ENCODE measurements at places on chromosomes 6 and 20.
A peak's percentile ranks its signal among the peaks of the same experiment; 100 is the strongest.

DNA sequence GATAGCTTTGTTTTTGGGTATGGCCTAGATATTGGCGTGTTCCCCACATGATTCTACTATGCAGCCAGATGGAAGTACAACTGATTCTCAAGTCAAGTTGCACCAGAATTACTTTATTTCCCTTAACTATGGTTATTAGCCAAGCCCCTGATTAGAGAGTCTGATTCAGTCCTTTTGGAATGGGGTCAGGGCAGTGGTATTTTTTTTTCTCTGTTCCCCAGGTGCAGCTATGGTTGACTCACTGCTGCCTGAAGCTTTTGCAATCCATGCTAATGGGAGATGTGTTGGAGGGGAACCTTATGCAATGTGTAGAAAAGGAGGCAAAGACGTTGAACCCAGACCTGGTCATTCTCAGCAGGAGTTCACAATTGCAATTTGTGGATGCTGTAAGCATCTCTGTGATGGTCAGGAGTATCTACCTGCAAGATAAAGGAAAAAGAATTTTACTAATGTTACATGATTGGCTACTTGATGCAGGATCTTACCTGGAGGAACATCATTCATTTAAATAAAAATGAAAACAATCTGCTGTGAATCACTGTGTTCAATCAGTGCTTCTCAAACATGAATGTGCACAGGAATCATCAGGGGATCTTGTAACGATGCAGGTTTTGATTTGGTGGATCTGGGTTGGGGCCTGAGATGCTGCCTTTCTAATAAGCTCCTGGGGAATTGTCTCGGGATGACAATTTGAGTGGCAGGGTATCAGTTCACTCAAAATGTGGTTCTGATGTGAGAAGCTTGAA lies 49.4 kb downstream of the PFDN4 start:
- DNase-seq = no peak

GRCh38 chr6:37705239-37706051 lies 7.8 kb upstream of the MDGA1 start:
- peak; percentile 89 for DNase-seq

- DNase-seq = no peak
These were observed 172.3 kb upstream of the HDDC2 start for GRCh38 chr6:125474061-125474460.

DNA sequence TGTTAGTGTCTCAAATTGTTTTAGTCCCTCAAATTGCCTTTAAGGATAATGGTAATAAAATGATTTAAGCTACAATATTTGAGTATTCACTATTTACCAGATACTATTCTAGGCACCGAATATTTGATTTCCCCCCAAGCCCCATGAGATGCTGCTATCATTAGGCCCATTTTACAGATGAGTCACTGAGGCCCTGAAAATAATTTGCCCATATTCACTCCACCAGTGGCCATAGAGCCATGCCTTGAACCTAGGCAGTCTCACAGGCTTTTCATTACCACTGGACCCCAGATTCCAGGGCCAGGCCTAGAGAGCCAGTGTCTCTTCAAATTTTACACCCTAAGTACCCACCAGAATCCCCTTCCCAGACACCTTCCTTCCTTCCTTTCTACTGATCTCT lies 133.7 kb downstream of the LINC00237 start:
- no peak for DNase-seq

- DNase-seq = no peak
These were observed 13.3 kb upstream of the TREM2 start for GRCh38 chr6:41176189-41176588.

DNA sequence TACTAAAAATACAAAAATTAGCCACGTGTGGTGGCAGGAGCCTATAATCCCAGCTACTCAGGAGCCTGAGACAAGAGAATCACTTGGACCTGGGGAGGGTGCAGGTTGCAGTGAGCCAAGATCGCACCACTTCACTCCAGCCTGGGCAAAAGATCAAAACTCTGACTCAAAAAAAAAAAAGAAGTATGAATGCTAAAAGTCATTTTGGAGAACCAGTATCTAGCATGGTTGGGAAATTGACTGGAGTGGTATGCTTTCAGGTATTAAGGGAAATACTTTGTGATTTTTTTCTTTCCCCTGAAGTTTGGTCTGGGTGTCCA lies 30.1 kb downstream of the PCMT1 start:
- no peak for DNase-seq

- DNase-seq = peak; percentile 1
These were observed 997 bp upstream of the FBXO30 start for GRCh38 chr6:145815309-145816274.

- no peak for DNase-seq
These were observed 2.0 kb downstream of the DOK5 start for GRCh38 chr20:54477191-54477955.

DNA sequence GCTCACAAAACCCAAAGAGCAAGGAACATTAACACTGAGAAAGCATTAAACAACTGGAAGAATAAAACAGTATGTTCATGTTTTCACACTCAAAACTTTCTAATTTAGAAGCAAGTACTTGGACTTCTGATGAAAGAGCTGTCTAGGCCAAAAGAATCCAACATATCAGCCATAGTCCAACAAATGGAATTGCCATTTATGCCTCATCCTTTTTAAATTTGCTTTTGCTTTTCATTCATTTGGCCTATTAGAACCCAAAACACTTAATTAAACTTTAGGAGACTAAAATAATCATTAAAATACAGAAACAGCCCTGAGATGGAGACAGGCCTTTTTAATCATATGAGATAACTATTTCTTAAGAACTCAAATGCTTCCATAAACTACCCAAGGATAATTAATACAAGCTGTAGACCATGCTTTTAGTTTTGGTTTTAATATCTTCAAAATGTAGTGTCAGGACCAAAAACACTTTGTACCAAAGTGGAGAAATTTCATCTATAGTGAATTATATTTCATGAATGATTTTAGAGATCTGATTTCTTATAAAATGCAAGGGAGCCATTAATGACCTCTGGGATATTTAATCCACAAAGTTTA lies 166.5 kb downstream of the KIF6 start:
- no peak for DNase-seq

- DNase-seq = no peak
These were observed 38.9 kb upstream of the NKX2-4 start for GRCh38 chr20:21436205-21436604.

DNA sequence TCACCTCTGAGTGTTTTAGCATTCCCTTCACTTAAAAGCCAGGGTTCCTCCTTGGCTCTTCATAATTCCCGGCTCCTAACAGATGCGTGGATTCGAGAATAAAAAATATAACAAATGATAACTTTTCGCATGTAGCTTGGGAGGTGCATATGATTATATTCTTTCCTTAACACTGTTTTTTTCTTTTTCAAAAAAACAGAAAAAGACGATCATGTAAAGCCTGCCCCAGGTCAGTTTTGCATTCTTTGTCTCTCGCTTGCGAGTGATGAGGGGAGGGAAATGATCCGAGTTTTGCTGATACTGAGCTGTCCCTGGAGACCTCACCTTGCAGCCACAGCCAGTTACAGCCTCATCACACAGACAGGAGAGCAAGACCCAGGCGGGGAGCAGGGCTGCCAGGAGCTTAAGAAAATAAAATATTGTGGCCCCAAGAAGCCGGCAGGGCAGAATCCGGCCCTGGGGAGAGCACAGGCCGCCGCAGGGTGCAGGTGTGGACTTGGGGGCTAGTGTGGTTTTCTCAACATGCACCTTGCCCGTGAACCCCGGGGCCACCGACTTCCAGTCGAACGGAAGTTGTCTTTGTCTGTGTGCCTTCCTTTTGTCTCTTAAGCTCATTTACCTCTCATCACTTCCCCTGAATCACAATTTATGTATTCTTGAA lies 301.8 kb downstream of the TAF4 start:
- DNase-seq = no peak

- no peak for DNase-seq
These were observed 118.7 kb downstream of the ATG5 start for GRCh38 chr6:106206905-106207304.

GRCh38 chr20:53040693-53041589 lies 68.8 kb downstream of the TSHZ2 start:
- DNase-seq = no peak

DNA sequence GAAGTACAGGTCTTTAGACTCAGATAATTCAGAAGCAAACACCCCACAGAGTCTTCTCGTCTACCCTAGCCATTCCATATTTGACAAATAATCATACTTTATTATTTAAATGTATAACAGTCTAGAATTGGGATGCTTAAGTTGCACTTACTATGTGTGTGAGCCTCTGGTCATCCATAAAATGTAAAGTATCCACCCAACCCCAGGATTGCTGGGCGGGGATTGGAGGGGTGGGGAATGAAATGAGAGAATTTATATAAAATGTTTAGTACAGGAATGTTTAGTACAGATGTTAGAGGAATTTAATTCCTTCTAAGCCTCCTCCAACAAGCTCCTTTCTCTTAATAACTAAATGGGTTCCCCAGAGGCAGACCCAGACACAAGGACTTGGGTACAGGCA lies 16.9 kb downstream of the BNIP5 start:
- no peak for DNase-seq

GRCh38 chr6:52517502-52518278 lies 59.2 kb downstream of the TRAM2 start:
- DNase-seq = no peak

DNA sequence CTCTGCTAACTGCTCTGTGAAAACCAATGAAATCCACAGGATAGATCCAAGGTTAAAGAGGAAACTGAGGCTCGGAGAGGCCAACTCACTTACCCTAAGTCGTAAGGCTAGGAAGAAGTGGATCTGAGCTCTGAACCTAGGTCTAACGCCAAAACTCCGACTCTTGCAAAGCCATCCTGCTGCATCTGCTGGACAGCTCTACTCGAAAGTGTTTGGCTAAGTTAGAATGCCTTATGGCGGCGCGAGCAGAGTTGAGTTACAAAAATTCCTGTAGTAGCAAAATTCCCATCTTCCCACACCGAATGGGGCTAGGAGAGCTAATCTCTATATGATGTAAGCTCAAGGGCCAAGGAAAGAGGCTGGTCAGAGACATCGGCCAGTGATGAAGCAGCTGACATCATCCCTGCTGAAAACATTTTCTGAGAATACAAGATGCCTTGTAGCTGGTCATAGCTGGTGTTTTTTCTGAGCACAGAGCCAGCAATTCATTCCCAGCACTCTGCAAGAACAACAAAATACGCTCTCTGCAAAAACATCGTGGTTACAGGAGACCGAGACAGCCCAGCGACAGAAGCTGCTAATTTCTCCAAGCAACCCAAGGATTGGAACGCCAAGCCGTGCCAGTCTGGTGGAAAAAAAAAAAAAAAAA lies 1.8 kb downstream of the SPATA2 start:
- DNase-seq = no peak

GRCh38 chr6:170256641-170257040 lies 34.2 kb downstream of the DLL1 start:
- DNase-seq = no peak

DNA sequence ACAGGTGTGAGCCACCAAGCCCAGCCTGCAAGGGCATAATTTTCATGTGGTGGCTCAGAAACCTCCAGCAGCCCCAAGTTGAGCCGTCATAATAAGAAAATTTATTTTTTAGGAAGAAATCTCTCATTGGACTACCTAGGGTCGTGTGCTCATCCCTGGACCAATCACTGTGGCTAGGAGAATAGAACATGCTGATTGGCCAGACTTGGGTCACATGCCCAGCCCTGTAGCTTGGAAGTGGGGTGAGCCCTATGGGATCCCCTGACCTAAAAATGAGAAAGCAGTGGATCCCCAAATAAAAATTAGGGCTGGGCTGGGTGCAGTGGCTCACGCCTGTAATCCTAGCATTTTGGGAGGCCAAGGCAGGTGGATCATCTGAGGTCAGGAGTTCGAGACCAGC lies 155.3 kb downstream of the ZNF217 start:
- no peak for DNase-seq

DNA sequence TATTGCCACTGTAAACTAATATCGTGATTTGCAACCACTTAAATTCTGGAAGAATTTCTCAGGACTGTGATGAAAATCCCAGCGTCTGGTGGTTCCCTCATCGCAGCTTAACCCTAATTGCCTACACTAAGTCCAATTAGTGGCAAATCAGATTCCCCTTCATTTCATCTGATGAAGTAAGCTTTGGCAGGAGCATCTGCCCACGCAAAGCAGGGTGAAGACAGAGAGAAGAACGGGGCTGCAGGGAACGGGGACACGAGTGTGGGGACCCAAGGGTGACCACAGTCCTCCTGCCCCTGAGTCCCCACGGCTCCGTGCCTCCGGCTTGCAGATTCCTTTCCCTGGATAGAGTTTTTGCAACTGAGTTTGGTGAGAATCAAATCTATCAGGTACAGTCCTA lies 159.5 kb downstream of the LY86 start:
- no peak for DNase-seq

DNA sequence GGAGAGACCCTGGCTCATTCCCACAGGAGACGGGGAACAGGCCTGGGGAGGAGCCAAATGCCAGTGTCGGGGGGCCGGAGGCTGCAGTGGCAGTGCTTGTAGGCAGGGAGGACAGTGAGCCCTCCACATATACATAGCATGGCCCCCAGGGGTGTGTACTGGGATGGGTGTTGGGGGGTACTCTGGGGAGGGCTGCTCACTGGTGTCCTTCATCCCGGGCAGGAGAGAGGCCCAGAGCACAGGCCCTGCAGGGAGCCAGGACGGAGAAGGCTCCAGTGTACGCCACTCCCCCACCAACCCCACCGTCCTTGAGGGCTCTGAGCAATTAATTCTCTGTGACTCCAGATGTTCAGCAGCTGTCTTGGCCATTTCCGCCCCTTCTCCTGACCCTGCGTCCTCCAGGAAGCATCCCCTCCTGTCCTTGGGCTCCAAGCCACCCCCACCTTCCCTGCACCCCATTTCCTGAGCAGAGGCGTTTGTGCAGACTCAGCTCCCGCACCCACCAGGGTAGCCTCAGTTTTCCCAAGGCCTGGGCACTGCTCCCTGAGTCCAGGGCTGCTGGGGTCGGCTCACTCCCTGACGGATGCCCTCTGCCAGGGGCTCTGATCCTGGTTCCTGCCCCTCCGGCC lies 3.4 kb upstream of the ABHD16B start:
- DNase-seq = no peak

- DNase-seq = peak; percentile 88
These were observed 233.6 kb downstream of the TPBG start for GRCh38 chr6:82597201-82597600.

- DNase-seq = no peak
These were observed 828 bp downstream of the ADGRB3 start for GRCh38 chr6:68635706-68636513.

DNA sequence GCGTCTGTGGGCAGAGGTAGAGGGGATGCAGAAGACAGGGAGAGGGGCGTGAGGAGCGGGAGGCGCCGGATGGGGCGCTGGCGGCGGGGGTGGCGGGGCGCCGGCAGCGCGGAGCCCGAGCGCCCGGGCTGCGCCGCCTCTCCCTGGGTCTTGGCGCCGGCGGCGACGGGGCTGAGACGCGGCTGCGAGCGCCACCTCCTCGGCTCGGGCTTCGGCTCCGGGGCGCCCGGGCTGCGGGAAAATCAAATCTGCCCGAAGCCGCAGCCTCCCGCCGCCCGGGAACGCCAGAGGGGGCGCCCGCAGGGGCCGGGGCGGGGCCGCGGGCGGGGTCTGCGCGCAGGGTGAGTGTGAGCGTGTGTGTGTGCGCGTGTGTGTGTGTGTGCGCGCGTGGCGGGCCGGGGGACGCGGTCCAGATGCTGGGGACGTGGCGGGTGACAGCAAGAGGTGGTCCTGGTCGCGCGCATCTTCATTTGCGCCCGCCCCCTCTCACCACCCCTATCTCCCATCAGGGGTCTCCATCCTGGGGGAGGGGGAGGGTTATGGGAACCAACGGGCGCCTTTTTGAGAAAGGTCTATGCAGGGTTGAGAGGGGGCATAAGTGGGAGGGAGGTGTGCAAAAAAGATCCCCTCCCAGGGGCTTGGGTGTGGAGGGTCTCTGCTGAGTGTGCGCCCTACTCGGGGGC lies 646 bp upstream of the CPNE5 start:
- peak; percentile 40 for DNase-seq

All from NCI-H1930 (cell line).